Cardiac muscle cell (in vitro differentiated cells and primary cell): ENCODE measurements at places on chromosomes 2 and 18. TPM values are rescaled to one million over a fixed set of nuclear protein-coding genes. Genes with fewer than 3 reads are reported as not detected.

The NEB gene
- total RNA-seq = 1.2 and 2.4 TPM in 2 replicates

The VWA3B gene
- total RNA-seq = 0.09 and 0.67 TPM in 2 replicates

The FAM110C gene
- 0.60 and 1.1 TPM in 2 replicates for total RNA-seq

The INPP5D gene
- 3.5 and 6.8 TPM in 2 replicates for total RNA-seq

The SPC25 gene
- total RNA-seq = 3.3 and 10.1 TPM in 2 replicates

The PRKAG3 gene
- total RNA-seq = not detected in 2 replicates

The CAMKMT gene
- total RNA-seq = 16.9 and 23.1 TPM in 2 replicates

The MOGAT1 gene
- total RNA-seq = not detected in 2 replicates

The CCDC68 gene
- 0.28 and 1.3 TPM in 2 replicates for total RNA-seq
